ENCODE measurements at places on chromosomes 7 and 10.

GRCh38 chr7:44180631-44181030 is 8.6 kb downstream of the GCK start:
- no peak for DNase-seq

GRCh38 chr10:51759896-51760534 is 60.6 kb upstream of the CSTF2T start:
- no peak for DNase-seq

DNA sequence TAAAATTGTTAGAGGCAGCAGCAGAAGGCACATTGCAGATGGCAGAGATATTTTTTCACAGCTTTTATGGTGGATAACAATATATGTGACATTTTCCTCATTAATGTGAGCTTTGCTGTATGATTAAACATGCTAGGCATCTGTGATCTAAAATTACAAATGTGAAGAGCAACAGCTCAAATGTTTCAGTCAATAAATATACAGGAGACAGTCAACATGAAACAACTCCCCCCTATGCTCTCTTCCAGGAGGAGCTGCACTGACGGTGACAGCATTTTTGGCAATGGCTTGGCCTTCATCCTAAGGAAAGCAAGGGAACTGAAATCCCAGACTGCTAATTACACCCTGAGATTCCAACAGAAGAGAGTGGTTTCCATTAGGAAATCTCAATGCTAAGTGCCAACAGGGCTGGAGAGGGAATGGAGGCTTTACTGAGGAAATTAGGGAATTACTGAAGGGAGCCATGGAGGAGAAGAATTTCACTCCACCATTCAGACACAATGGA is 51.4 kb upstream of the GRB10 start:
- no peak for DNase-seq

GRCh38 chr7:147170341-147171012 is 1053.9 kb downstream of the CNTNAP2 start:
- DNase-seq: no peak

- no peak for DNase-seq
These were observed 38.7 kb downstream of the LRRC20 start for GRCh38 chr10:70343712-70344111.

DNA sequence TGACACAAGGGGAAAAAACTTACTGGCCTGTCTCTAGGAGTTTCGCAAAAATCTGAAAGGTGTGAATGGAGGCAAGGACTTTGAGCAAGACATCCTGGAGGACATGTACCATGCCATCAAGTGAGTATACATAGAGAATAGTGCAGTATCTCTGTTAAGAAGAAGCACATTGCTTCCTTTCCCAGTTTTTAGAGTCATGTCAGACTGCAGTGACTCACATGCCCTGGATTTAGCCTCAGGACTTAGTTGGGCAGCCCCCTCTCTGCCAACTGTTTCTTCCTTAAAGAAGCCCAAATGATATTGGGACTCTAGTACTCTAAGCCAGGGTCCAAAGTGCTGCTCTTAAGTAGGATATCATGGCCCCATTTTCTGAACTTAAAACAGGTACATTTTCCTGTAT is 28.1 kb upstream of the NFKB2 start:
- DNase-seq: no peak

- no peak for DNase-seq
These were observed 92.6 kb upstream of the RNF32 start for GRCh38 chr7:156547884-156548561.

DNA sequence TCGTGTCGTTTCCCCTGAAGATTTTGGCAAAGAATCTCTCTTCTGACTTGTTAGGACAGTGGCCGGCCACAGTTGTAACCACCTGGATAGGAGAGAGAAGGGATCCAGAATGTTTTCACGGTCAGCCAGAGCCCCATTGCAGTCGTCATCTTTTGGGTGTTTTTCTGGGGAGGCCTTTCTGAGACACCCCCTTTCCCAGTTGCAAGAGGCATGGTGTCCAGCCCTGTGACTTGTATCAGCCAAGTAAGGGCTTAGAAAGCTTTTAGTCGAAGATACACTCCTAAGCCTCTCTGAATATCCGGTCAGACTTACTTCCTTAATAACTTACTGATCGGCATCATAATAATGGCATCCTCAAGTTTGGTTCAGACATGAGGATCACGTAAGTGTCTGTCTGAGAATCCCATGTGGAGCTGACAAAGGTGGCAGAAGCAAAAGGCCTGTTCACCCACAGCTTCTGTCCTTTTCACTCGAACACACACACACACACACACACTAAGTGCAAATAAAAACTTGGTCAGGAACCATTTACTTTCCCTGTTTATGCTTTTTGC is 435.7 kb upstream of the GALNT17 start:
- no peak for DNase-seq

DNA sequence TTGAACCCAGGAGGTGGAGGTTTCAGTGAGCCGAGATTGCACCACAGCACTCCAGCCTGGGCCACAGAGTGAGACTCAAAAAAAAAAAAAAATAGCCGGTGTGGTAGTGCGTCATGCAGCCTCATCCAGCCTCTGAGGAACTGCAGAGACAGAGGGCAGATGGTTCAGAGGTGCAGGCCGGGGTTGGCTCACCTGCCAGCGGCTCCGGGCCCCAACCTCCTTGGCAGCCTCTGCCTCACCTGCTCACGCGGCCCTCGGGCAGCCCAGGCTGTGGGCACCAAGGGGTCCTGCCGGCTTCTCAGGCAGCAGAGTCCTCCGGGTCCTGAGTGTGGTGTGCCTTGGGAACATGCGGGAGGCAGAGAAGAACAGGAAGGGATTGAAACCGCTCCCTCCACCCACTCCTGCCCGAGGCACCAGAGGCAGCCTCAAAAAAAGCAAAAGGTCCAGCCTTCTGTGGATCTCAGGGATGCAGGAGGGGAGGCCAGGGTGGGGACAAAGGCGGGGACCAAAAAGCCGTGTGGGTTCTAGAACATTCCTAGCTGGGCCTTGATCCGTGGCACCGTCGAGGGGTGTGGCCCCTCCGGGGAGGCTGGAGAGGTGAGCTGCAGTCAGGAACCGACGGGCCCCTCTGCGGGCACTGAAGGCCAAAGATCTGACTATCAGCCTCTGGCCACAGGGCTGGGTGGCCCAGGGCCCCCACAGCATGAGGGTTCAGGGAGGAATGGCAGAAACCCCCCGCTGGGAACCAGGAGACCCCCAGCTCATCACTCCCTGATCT is 55.4 kb upstream of the DNAJB6 start:
- DNase-seq: no peak

GRCh38 chr7:51134013-51134441 is 182.6 kb downstream of the COBL start:
- no peak for DNase-seq

GRCh38 chr7:151818674-151819519 is 58.0 kb downstream of the PRKAG2 start:
- DNase-seq: no peak

DNA sequence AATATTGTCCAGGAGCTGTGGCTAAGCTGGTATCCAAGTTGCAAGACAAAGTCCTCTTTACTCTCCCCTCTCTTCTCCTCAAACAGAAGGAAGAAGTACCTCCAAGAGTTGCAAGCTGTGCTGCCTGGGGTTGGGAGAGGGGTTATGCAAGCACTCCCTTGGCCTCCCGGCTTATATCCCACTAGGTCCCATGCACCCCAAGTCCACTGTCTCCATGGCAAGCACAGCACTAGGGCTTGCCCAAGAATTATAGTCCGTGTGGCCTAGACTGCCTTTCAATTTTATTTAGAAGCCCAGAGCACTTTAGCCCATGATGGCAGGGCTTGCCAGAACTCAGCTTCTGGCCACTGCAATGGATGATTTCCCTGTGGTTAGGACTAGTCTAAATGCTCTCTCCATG is 40.4 kb upstream of the TECTB start:
- DNase-seq: no peak

DNA sequence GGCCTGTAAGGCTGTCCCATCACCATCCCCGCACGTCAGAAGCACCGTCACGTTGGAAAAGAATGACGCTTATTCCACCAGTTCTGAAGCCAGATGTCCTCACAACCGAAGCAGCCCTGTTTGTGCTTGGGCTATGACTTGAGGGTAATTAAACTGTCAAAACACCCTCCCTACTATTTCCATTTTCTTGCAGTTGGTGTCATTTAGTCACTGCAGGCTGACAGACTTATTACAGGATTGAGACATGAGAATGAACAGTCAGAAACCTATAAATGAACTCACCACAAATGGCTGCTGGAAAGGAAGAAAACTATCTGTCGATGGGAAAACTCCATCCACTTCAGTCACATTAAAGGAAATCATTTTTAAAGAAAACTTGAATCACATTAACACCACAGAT is 85.3 kb downstream of the VOPP1 start:
- DNase-seq: no peak

GRCh38 chr10:60310740-60311139 is 78.9 kb downstream of the ANK3 start:
- DNase-seq: no peak

DNA sequence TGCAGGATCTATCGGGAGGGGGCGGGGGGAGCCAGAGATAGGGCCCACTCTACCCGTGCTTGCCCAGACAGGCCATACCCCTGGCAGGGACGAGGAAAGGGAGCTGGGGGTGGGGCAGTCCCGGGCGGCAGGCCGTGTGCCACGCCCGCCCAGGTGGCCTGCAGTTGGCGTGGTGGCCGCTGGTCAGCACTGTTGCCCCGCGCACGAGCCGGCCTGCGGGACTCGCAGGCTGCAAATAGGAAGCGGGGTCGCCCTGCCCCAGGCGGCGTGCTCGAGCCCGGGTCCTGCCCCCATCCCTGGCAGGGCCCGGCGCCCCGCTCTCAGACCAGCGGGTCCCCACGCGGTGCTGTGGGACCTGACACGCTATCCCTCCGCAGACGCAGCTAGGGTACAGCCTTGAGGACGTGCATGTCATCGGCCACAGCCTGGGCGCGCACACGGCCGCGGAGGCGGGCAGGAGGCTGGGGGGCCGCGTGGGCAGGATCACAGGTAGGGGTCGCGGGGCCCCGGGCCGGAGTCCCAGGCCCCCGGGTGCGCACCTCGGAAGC is 6.7 kb downstream of the PNLIPRP2 start:
- no peak for DNase-seq

DNA sequence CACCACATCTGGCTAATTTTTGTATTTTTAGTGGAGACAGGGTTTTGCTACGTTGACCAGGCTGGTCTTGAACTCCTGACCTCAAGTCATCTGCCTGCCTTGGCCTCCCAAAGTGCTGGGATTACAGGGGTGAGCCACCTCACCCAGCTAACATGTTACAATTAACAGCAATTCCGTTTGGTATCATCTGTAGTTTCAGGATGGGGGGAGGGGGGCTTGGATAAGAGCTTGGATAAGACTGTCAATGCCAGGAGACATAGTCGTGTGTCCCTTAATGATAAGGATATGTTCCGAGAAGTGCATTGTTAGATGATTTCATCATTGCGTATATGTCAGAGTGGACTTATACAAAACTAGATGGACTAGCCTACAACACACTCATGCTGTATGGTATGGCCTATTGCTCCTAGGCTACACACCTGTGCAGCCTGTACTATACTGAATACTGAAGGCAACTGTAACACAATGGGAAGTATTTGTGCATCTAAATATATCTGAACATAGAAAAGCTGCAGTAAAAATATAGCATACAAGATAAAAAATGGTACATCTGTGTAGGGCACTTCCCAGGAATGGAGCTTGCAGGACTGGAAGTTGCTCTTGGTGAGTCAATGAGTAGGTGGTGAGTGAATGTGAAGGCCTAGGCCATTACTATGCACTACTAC is 103.9 kb upstream of the TNS3 start:
- DNase-seq: no peak

DNA sequence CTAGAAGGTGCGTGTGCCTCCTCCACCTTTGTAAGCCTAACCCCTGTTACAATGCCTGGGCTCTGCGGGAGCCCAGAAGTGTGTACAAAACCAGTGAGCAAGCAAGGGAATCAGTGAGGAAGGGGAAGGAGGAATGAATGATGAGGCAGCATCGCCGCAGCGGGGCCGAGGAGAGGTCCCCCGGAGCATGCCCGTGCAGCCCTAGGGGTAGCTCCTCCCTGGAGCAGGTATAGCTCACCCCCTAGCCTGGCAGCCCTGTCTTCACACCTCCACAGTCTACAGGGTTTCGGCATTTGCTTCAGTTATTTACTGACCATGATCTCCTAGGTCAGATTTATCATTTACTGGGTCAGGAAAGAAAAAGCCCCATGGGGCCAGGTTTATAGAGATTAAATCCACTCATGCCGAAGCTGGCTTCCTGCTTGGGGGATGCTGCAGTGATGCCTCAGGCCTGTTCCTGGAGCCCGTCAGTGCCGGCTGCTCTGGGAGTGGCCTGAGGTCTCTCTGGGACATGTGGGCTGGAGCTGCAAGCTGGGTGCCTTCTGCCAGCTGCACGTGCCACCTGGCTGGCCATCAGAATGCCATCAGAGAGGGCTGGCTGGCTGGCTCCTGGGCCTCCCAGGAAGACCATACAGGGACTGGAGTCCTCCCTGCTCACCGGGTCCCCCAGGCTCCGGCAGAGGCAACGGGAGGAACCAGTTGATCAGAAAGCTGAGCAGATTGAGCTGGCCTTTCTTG is 138.9 kb downstream of the GRK5 start:
- DNase-seq: no peak

DNA sequence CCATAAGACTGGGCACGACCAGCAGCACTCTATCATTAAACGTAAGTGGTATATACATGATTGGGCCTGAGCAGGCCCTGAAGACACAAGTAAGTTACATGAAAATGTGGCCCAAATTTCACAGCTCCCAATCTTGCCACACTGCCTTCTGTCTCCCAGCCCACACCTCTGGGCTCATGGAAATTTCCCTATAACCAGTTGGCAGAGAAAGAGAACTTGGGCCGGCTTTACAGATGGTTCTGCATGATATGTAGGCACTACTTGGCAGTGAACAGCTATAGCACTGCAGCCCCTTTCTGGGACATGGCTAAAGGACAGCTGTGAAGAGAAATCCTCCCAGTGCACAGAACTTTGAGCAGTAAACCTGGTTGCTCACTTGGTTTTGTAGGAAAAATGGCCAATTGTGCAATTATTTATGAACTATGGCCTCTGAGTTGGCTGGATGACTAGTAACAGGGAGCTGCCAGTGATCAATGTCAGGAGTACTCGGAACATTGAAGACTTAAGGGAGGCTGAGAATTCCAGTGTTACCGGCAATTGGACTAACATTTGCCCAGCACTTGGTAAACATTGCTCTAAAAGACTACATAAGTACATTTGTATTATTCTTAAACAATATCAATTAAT is 1006.6 kb upstream of the LRRN3 start:
- no peak for DNase-seq

- DNase-seq: no peak
These were observed 283.0 kb downstream of the TCF7L2 start for GRCh38 chr10:113232928-113233511.

DNA sequence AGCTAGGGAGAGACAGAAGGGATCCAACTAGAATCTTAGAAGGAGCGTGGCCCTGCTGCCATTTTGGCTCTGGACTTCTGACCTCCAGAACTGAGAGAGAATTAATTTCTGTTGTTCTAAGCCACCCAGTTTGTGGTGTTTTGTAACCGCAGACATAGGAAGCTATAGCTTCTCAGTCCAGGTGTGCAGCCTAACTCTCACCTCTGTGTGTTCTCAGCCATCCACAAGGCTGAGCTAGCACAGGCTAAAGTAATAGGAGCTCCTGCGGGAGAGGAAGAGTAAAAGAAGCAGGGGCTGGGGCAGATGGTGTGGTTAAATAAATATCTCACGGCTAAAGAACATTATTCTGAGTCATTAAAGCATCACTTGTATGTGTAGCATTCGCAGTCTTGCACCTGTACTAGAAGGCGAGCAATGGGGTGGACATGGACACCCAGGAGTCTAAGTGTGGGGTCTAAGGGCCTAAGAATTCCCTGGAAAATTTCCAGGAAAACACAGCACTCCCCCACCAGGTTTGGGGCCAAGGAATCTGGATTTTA is 94.1 kb downstream of the AOAH start:
- no peak for DNase-seq
